ENCODE measurements at places on chromosomes 11 and 22. TPM values are rescaled to one million over a fixed set of nuclear protein-coding genes. Genes with fewer than 3 reads are reported as not detected.

- H3K27me3 ChIP-seq: no peaks in the 10 kb centered on the region
- peaks cover 2% of the 10 kb centered on the region for H3K4me1 ChIP-seq
- no peak for DNase-seq
- no peak overlapping the region for H3K27ac ChIP-seq
These were observed 14.5 kb downstream of the PHF21A start for GRCh38 chr11:46106530-46107407.

- no peaks in the 10 kb centered on the region for H3K27me3 ChIP-seq
- no peak overlapping the region for H3K27ac ChIP-seq
- no peak for DNase-seq
- H3K4me3 ChIP-seq: no peak overlapping the region
These were observed 71.4 kb downstream of the PIWIL3 start for GRCh38 chr22:24703101-24703500.

DNA sequence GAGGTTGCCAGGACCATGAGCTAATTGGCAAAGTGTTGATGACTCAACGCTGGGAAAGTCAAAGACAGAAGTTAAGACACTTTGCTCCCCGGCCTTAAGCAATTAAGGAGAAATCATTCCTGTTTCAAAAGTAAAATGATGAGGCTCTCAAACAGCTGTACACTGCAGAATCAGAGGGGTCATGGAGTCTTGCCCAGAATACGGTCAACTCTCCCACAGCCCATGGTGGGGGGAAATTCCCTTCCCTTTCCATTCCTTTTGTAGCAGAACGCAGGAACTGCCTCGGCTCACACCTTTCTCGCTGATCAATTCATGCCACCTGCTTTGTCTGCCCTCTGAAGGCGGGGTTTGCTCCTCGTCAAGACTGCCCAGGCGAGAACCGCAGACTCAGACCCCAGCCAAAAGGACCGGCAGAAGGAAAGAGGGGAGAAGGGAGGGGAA, 52.8 kb downstream of the MN1 start:
- no peak for DNase-seq
- no peaks in the 10 kb centered on the region for H3K27me3 ChIP-seq
- peak overlapping the region; percentile 80 for H3K27ac ChIP-seq
- H3K4me3 ChIP-seq: no peak overlapping the region
- H3K4me1 ChIP-seq: peaks cover 4% of the 10 kb centered on the region

DNA sequence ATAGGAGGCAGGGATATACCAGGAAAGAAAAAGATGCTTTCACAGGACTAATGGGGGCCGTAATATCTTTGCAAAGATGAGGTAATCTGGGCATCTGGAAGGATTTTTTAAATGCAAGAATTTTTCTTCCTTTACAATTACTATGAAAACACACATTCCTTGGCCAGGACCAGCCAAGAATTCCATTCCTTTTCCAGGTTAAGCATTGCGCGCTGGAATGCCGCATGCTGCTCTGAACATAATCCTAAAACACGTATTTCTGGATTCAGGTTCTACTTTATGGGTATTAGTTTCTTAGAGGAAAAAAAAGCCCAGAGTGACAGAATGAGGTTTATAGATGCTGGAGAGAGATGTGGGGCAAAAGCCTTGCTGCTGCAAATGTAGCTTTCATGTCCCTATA, 99.4 kb upstream of the SORL1-AS1 start:
- no peaks in the 10 kb centered on the region for H3K4me1 ChIP-seq
- no peaks in the 10 kb centered on the region for H3K27me3 ChIP-seq
- no peaks in the 10 kb centered on the region for H3K36me3 ChIP-seq
- H3K4me3 ChIP-seq: no peak overlapping the region

DNA sequence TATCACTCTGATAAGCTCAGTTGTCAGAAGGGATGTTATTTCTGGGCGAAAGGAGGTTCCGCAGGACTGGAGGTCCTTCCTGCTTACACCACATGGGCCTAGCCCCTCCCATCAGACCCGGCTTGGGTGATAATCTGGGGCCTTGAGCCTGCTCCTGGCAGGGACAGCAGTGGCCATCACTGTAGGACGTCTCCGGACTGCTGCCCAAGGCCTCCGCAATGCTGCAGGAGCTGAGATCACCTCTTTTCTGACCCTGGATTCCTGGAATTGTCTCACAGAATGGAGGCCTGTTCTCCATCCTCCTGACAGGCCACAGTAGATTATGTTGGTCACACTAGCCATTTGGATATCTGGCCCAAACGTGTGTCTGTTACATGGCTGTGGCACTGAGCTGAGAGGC, 9.2 kb upstream of the BIK start:
- no peak for DNase-seq
- H3K4me1 ChIP-seq: no peaks in the 10 kb centered on the region
- no peak overlapping the region for H3K27ac ChIP-seq
- H3K27me3 ChIP-seq: no peaks in the 10 kb centered on the region

DNA sequence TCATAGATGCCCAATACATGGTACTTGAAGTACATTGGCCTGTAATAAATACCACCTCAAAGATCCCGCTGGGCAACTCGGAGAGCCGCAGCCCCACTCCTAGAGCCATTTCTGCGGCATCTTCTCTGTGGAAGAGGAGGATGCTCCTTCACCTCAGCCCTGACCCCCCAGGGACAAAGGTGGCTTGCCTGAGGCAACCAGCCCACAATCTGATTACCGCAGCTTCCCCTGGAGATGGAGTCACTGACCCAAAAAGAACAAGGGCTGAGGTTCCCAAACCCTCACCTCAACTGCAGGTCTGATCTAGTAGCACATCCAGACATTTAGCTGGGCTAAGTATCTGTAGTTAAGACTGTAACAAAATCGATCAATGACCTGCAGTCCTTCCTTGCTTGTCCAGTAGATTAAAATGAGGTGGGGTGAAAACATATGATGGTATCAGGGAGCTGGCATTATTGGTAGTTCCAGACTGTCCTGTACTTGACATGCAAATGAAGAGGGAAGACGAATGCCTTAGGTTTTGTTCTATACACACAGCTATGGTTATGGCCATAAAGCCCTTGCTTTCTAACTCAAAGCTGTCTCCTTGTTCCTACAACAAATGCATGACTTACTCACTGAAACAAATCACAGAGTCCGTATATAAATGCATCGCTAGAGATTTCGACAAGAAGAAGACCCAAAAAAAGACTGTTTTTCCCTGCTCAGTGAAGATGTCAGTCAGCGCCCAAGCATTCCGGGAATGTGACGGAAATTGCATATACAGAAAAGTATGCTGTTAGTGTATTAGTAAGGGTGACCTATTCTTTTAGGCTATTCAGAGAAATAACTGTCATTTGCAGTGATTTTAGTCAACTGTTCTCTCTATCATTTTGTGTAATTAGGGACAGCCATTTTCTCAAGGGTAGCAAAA, 33.7 kb downstream of the C11orf71 start:
- H3K27ac ChIP-seq: peak overlapping the region; percentile 74
- H3K27me3 ChIP-seq: no peaks in the 10 kb centered on the region
- H3K4me1 ChIP-seq: peaks cover 6% of the 10 kb centered on the region
- H3K4me3 ChIP-seq: no peak overlapping the region
- peak; percentile 56 for DNase-seq

DNA sequence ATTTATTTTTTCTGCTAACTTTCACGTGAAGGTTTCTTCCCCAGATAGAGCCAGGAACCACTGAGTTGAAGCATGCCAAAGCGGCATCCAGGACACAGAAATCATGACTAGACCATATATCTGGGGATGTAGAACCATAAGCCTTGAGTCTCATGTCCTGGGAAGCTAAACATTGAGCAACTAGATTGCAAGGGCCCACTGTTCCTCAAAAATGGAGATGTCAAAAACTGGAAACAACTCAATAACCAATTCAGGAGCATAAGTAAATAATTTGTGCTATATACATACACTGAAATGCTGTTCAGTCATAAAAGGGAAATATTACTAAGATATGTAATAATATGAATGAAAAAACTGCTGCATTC, 29.0 kb upstream of the CARD16 start:
- H3K4me3 ChIP-seq: no peak overlapping the region
- H3K27me3 ChIP-seq: no peaks in the 10 kb centered on the region
- no peaks in the 10 kb centered on the region for H3K4me1 ChIP-seq
- no peaks in the 10 kb centered on the region for H3K36me3 ChIP-seq
- DNase-seq: no peak

- H3K4me1 ChIP-seq: no peaks in the 10 kb centered on the region
- no peak overlapping the region for H3K27ac ChIP-seq
- peak; percentile 38 for DNase-seq
- H3K4me3 ChIP-seq: no peak overlapping the region
- no peaks in the 10 kb centered on the region for H3K27me3 ChIP-seq
These were observed 85.8 kb upstream of the FGF3 start for GRCh38 chr11:69904974-69905535.

GRCh38 chr22:46092011-46092410, 58.3 kb upstream of the PPARA start:
- H3K27ac ChIP-seq: no peak overlapping the region
- H3K4me3 ChIP-seq: no peak overlapping the region
- H3K36me3 ChIP-seq: no peaks in the 10 kb centered on the region

DNA sequence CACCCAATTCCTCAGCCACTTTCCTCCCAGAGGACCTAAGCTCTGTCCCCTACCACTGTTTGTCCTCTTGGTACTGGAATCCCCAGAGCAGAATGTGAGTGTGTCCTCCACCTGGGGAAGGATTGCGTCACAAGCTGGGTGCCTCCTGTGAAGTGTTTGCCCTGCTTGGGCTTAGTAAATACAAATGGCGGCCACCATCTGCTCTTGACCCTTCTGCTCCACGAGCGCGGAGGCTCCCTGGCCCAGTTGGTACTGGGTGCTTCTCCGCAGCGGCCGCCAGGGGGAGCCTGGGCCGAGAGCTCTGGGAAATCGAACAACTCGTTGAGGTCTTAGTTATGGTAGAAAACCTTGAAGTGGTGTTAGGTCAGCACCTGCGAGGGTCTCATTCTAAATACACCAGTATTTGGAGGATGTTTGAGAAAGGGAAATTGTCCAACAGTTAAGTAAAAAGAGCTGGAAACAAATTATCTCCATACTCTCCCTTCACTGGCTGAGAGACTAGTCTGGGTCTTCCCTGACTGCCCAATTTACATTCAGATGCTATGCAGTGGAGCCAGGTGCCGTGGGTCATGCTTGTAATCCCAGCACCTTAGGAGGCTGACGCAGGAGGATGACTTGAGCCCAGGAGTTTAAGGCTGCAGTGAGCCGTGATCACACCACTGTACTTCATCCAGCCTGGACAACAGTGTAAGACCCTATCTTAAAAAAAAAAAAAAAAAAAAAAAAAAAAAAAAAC, 74.6 kb upstream of the TEAD1 start:
- H3K4me3 ChIP-seq: no peak overlapping the region
- H3K4me1 ChIP-seq: no peaks in the 10 kb centered on the region
- DNase-seq: peak; percentile 66
- no peaks in the 10 kb centered on the region for H3K27me3 ChIP-seq

DNA sequence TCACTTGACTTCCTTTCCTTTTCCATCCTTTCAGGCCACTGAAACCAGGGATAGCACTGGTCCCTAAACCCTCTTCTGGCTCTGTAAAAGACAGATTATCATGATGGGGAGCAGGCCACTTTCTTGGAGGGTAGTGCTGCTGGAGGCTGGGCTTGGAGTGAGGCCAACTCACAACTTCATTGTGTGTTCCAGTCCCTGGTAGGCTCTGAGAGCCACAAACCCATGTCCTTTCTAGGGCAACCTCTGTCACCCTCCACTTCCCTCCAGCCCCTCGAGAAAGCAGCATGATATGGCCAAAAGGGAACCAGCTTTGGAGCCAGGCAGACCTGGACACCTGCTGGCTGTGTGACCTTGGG, 2.3 kb downstream of the TKFC start:
- DNase-seq: no peak
- peaks cover 4% of the 10 kb centered on the region for H3K4me1 ChIP-seq
- no peak overlapping the region for H3K27ac ChIP-seq

GRCh38 chr11:124896821-124897391, 759 bp downstream of the ROBO4 start:
- H3K4me1 ChIP-seq: no peaks in the 10 kb centered on the region
- H3K4me3 ChIP-seq: no peak overlapping the region
- H3K27me3 ChIP-seq: no peaks in the 10 kb centered on the region

DNA sequence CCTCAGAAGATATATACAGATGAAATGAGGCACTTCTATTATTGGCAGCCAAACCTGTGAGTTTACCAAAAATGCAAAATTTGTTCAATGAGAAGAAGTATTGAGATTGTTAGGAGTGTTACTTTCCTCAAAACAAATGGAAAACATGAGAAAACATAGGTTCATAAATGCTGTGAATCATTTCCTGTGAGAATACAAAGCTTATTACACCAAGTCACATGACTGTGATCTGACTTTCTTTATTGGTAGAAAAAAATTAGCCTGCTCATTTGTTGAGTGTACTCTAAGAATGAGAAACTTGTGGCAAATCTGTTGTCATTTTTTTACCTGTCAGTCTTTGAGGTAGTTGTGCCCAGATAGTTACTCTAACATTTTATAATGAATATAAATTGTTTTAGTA, 215.1 kb downstream of the TMEM135 start:
- H3K27me3 ChIP-seq: no peaks in the 10 kb centered on the region
- H3K4me1 ChIP-seq: peaks cover 2% of the 10 kb centered on the region
- no peak overlapping the region for H3K27ac ChIP-seq

GRCh38 chr11:33534575-33534974, 166.1 kb downstream of the C11orf91 start:
- no peaks in the 10 kb centered on the region for H3K4me1 ChIP-seq
- no peaks in the 10 kb centered on the region for H3K27me3 ChIP-seq
- no peak overlapping the region for H3K27ac ChIP-seq
- no peaks in the 10 kb centered on the region for H3K36me3 ChIP-seq
- DNase-seq: no peak

DNA sequence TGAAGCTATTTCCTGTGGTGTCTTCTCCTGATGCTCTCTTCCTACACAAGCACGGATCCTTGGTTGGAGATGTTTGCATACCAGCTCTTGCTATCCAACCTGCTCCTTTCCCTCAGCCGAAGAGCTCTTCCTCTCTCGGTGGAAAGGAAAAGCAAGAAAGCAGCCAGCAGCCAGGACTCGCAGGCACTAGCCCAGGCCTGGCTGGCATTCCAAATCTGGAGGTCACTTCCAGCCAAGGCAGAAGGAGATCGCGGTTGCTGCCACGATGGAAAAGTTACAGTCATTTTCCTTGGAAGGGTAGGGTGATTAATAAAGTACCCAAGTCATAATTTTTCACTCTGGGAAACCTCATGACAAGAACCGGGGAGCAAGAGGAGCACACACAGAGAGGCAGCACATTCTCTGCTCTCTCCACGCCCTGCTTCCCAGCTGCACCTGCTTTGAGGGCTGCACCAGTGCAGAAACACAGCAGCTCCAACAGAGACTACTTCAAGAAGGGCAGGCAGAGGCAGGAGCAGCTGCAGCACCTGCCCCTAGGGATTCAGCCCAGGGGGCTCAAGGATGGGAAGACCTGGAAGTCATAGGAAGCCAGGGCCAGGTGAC, 399.3 kb downstream of the CADM1 start:
- H3K27ac ChIP-seq: no peak overlapping the region
- no peaks in the 10 kb centered on the region for H3K4me1 ChIP-seq
- DNase-seq: no peak

Gene GAS2
- total RNA-seq: 2.1 TPM

Gene ARCN1
- total RNA-seq: 128 TPM

Gene NCF4
- total RNA-seq: 42.4 TPM

Gene LRRC74B
- not detected for total RNA-seq

Gene MEI1
- 1.4 TPM for total RNA-seq

Gene DDX6
- 105 TPM for total RNA-seq

All from aorta (tissue), 5 donors.